ENCODE measurements at places on chromosomes 12 and 14. TPM values are rescaled to one million over a fixed set of nuclear protein-coding genes. Genes with fewer than 3 reads are reported as not detected.

The GLT1D1 gene
- total RNA-seq: 2.2 TPM

The FOXN4 gene
- not detected for total RNA-seq

The KLRB1 gene
- 0.26 TPM for total RNA-seq

The USP5 gene
- total RNA-seq: 98.1 TPM

The IQSEC3 gene
- 1.8 TPM for total RNA-seq

The MYO1H gene
- 0.10 TPM for total RNA-seq

The ITPK1 gene
- 51.0 TPM for total RNA-seq

The KCNK13 gene
- not detected for total RNA-seq

The UNC79 gene
- total RNA-seq: 0.61 TPM

The ANG gene
- 6.5 TPM for total RNA-seq

- DNase-seq: no peak
- no peak overlapping the region for H3K27ac ChIP-seq
- no peaks in the 10 kb centered on the region for H3K4me1 ChIP-seq
- no peaks in the 10 kb centered on the region for H3K36me3 ChIP-seq
- H3K27me3 ChIP-seq: no peaks in the 10 kb centered on the region
Observed at GRCh38 chr12:69150083-69150795, 89.1 kb upstream of the CPSF6 start.

GRCh38 chr14:69542311-69542710 is 32.4 kb downstream of the CCDC177 start:
- H3K27me3 ChIP-seq: peaks cover 11% of the 10 kb centered on the region
- H3K4me3 ChIP-seq: no peak overlapping the region
- no peak overlapping the region for H3K27ac ChIP-seq
- peaks cover 4% of the 10 kb centered on the region for H3K4me1 ChIP-seq
- no peak for DNase-seq

- DNase-seq: peak; percentile 93
- H3K27me3 ChIP-seq: no peaks in the 10 kb centered on the region
- peaks cover 34% of the 10 kb centered on the region for H3K4me1 ChIP-seq
- peaks cover 56% of the 10 kb centered on the region for H3K36me3 ChIP-seq
Observed at GRCh38 chr12:53299454-53300180, at the start of gene MYG1. TSS of gene MYG1 (plus strand) at chr12:53299695. CDS start at chr12:53299738, 43 bp downstream.

DNA sequence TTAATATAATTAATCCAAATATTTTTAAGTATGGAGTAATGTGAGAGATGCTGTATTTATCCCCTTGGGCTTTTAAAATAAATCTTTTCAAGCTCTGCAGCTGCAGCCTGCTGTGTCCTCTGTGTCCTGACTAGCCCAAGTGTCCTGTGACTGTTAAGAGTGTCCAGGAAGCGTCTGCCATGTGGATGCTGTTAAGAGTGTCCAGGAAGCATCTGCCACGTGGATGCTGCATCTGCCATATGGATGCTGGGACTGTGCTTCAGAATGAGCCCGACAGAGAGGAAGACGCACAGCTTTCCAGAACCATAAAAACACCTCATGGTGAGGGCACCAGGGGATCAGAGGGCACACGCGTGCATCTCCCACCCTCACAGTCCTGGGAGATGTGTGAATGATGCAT is 307.2 kb downstream of the ADGRD1 start:
- H3K27ac ChIP-seq: no peak overlapping the region
- no peak overlapping the region for H3K4me3 ChIP-seq
- no peak for DNase-seq

DNA sequence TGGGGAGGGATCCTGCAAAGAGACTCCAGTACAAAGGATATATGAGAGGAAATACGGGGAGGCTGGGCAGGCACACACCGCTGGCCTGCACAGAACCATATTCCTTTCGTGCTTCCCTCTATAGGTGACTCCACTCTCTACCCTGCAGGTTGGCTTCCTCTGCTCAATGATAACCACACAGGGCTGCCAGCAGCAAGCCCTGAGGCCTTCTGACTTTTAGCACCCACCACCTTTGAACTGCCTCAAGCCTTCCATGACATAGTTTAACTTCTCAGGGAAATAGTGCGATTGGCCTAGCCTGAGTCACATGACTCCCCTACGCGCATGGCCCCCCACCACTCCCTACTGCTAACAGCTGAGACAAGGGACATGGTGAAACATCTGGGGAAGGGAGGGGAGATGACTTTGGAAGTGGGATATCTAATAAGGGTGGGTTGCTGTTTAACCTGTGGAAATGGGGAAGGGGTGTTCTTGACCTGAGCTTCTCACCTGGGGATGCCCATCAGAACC is 3.0 kb upstream of the FOXN3 start:
- peaks cover 24% of the 10 kb centered on the region for H3K4me1 ChIP-seq
- no peak overlapping the region for H3K4me3 ChIP-seq
- no peaks in the 10 kb centered on the region for H3K36me3 ChIP-seq
- H3K27ac ChIP-seq: no peak overlapping the region

GRCh38 chr12:96036765-96037455 is 1.5 kb upstream of the LTA4H start:
- H3K36me3 ChIP-seq: no peaks in the 10 kb centered on the region
- DNase-seq: no peak
- no peaks in the 10 kb centered on the region for H3K27me3 ChIP-seq
- no peak overlapping the region for H3K27ac ChIP-seq

GRCh38 chr14:104582662-104583061 is 3.1 kb downstream of the C14orf180 start:
- peak; percentile 33 for DNase-seq
- no peaks in the 10 kb centered on the region for H3K27me3 ChIP-seq
- H3K4me1 ChIP-seq: peaks cover 50% of the 10 kb centered on the region
- H3K36me3 ChIP-seq: no peaks in the 10 kb centered on the region
- no peak overlapping the region for H3K27ac ChIP-seq
- H3K4me3 ChIP-seq: peak overlapping the region; percentile 34

- DNase-seq: no peak
- H3K36me3 ChIP-seq: no peaks in the 10 kb centered on the region
- H3K27ac ChIP-seq: no peak overlapping the region
- no peak overlapping the region for H3K4me3 ChIP-seq
- H3K4me1 ChIP-seq: no peaks in the 10 kb centered on the region
Observed at GRCh38 chr12:104249898-104250297, 34.3 kb downstream of the TXNRD1 start.

DNA sequence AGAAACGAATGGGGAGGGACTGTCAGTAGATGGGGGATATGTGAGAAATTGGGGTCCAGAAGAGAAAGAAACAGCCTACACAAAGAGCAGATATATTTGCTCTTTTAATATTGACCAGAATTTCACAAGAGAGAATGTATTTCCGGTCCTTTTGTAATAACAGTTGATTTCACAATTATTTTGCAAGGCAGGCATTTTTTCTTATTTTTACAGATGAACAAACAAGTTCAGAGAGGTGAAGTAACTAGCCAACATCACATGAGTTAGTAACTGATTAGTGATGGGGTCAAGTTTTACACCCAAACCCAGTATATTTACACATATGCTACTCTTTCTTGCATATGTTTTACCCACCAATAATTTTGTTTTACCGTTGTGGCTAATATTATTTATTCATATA is 188.2 kb downstream of the NAV3 start:
- no peak for DNase-seq
- no peaks in the 10 kb centered on the region for H3K36me3 ChIP-seq
- H3K4me3 ChIP-seq: no peak overlapping the region

DNA sequence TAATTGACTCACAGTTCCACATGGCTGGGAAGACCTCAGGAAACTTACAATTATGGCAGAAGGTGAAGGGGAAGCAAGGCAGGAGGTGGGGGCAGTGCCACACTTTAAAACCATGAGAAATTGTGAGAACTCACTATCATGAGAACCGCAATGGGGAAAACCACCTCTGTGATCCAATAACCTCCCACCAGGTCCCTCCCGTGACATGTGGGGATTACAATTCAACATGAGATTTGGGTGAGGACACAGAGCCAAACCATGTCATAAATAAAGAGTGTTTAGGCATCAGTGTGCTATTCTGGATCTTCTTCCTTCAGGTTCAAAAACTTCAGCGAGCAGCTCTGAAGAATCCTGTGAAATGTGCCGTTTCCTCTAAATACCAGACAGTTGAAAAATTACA is 9.7 kb downstream of the DDX47 start:
- H3K4me3 ChIP-seq: no peak overlapping the region
- H3K27ac ChIP-seq: no peak overlapping the region
- H3K36me3 ChIP-seq: peaks cover 27% of the 10 kb centered on the region
- DNase-seq: no peak

- H3K4me3 ChIP-seq: no peak overlapping the region
- no peaks in the 10 kb centered on the region for H3K36me3 ChIP-seq
- no peak overlapping the region for H3K27ac ChIP-seq
- no peak for DNase-seq
- H3K27me3 ChIP-seq: no peaks in the 10 kb centered on the region
Observed at GRCh38 chr14:73500360-73500759, 9.6 kb downstream of the RIOX1 start.

GRCh38 chr14:78307671-78308070 is 137.5 kb downstream of the NRXN3 start:
- no peak for DNase-seq
- H3K4me3 ChIP-seq: no peak overlapping the region
- no peak overlapping the region for H3K27ac ChIP-seq
- H3K27me3 ChIP-seq: peaks cover 3% of the 10 kb centered on the region
- H3K4me1 ChIP-seq: no peaks in the 10 kb centered on the region
